ENCODE measurements at places on chromosomes 6 and 20. TPM values are rescaled to one million over a fixed set of nuclear protein-coding genes. Genes with fewer than 3 reads are reported as not detected.
A peak's percentile ranks its signal among the peaks of the same experiment; 100 is the strongest.

- H3K36me3 ChIP-seq: no peaks in the 10 kb centered on the region
- DNase-seq: no peak
- H3K4me1 ChIP-seq: peaks cover 15% of the 10 kb centered on the region
- no peak overlapping the region for H3K27ac ChIP-seq
Measured at GRCh38 chr20:3995749-3996320, 19.5 kb downstream of the RNF24 start.

DNA sequence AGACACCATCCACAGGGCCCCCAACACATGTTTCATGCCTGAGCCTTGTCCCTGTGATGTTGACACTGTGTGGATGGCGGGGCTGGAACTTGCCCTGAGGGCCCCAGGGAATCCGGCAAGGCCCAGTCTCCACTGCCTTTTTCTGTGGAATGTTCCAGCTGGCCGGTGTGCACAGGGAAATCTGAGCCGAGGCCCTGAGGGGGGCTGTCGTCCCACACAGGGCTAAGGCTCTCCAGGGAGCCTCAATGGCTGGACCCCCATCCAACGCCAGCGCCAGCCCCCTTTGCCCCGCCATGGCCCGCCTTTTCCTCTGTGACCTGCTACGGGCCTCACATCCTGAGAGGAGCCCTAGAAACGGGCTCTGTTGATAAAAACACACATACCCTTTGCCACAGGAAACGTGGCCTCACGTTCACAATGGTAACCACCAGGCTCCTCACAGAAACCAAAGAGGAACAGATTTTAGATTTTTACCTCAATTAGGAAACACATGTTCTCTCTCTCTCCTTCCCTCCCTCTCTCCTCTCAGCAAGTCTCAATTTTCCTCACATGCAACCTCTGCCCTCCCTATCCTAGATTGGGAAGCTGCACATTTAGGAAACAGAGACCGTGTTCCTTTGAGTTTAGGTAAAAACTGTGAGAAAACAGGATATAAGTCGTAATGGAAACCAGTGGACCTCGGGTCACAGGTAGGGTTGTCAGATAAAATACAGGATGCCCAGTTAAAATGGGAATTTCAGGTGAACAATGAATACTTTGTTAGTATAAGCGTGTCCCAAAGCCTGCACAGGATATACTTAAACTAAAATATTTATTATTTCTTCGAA lies 13.7 kb upstream of the ZNF831 start:
- H3K27ac ChIP-seq: no peak overlapping the region
- H3K36me3 ChIP-seq: no peaks in the 10 kb centered on the region
- no peak for DNase-seq
- H3K27me3 ChIP-seq: peaks cover 16% of the 10 kb centered on the region
- peak overlapping the region; percentile 17 for H3K4me3 ChIP-seq
- H3K4me1 ChIP-seq: peaks cover 13% of the 10 kb centered on the region

DNA sequence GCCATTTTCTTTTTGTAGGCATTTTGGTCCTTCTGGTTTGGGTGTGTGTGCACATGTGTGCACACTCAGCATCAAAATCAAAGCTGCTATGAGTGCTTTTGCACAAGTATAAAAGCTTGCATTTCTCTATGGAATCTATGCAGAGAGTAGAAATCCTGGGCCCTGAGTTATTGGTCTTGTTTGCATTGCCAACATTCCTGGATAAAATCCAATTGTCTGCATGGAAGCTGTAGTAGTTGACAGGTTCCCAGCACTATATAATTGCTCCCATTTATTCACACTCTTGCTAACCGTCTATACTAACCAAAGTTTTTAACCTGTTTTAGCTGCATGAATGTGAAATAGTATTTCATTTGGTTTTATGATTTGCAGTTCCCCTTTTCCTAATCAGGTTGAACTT lies 277.0 kb downstream of the FOXA2 start:
- H3K4me1 ChIP-seq: no peaks in the 10 kb centered on the region
- no peak overlapping the region for H3K27ac ChIP-seq
- no peaks in the 10 kb centered on the region for H3K36me3 ChIP-seq
- H3K4me3 ChIP-seq: no peak overlapping the region
- peaks cover 58% of the 10 kb centered on the region for H3K27me3 ChIP-seq

The HAO1 gene
- not detected for total RNA-seq

- H3K36me3 ChIP-seq: no peaks in the 10 kb centered on the region
- H3K27me3 ChIP-seq: no peaks in the 10 kb centered on the region
- DNase-seq: no peak
- H3K27ac ChIP-seq: no peak overlapping the region
- H3K4me3 ChIP-seq: no peak overlapping the region
Measured at GRCh38 chr6:35710241-35710847, 21.6 kb upstream of the FKBP5 start.

DNA sequence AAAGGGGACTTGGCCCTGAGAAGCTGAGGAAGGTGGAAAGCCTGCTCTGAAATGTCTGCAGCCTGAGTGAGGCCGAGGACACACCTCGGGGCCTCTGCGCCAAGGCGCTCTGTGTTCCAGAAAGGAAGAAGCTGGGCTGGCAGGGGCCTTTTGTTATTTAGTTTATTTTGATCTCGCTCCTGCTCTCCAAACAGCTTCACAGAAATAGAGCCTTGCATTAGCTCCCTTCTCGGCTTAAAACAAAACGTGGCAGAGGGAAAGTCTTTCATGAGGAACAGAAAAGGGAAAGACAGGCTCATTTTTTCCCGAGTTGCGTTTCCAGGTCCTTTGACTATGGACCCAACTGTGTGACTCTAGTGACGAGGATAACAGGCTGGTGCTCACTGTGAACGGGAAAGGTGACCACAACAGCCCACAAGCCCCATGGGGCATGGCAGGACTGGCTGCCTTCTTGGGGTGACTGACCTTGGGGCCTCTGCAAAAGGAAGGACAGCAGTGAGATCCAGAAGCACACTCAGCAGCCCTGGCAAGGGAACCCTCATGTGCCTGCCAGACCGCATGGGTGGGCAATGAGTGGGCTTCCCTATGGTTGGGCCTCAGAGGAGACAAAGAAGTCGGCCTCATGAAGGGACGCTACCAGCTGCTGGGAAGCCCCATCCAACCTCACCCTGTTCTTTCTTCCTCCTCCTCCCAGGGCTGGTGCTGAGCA lies 18.7 kb downstream of the LEMD2 start:
- H3K27ac ChIP-seq: no peak overlapping the region
- H3K4me1 ChIP-seq: peaks cover 33% of the 10 kb centered on the region
- peaks cover 5% of the 10 kb centered on the region for H3K27me3 ChIP-seq
- peaks cover 9% of the 10 kb centered on the region for H3K36me3 ChIP-seq

Data from type B pancreatic cell (in vitro differentiated cells).